Hair follicular keratinocyte (primary cell): ENCODE measurements at places on chromosomes 2 and 18. TPM values are rescaled to one million over a fixed set of nuclear protein-coding genes. Genes with fewer than 3 reads are reported as not detected.

The ACSL3 gene
- 83.6 and 89.9 TPM in 2 replicates for total RNA-seq

The PRSS56 gene
- total RNA-seq, result not detected in 2 replicates

The CROCC2 gene
- not detected in 2 replicates for total RNA-seq

The GDF7 gene
- not detected in 2 replicates for total RNA-seq

The COLEC12 gene
- 0.38 TPM in 1 of 2 replicates, not detected in the other for total RNA-seq

The GLI2 gene
- 0.39 TPM in 1 of 2 replicates, not detected in the other for total RNA-seq

The FAM161A gene
- total RNA-seq, result 0.70 and 1.6 TPM in 2 replicates

The ZSWIM2 gene
- total RNA-seq, result not detected in 2 replicates

The WIPF1 gene
- total RNA-seq, result 0.62 and 1.3 TPM in 2 replicates

The PDE1A gene
- total RNA-seq, result not detected in 2 replicates

The COL5A2 gene
- total RNA-seq, result 43.5 and 52.9 TPM in 2 replicates

The CD8B2 gene
- total RNA-seq, result not detected in 2 replicates

The SERPINB4 gene
- 1.9 TPM in 2 replicates for total RNA-seq

The CCDC102B gene
- 0.86 and 1.4 TPM in 2 replicates for total RNA-seq

The NT5DC4 gene
- total RNA-seq, result not detected in 2 replicates

The FBXO48 gene
- 0.72 and 0.78 TPM in 2 replicates for total RNA-seq

The GALNT13 gene
- total RNA-seq, result under 0.01 TPM in 1 of 2 replicates, not detected in the other

The LTBP1 gene
- total RNA-seq, result 72.8 and 83.8 TPM in 2 replicates

The PRKCE gene
- 0.76 and 1.2 TPM in 2 replicates for total RNA-seq

The ORMDL1 gene
- 33.9 and 38.0 TPM in 2 replicates for total RNA-seq

The GRP gene
- not detected in 2 replicates for total RNA-seq

The C2orf78 gene
- total RNA-seq, result not detected in 2 replicates

The BOD1L2 gene
- not detected in 2 replicates for total RNA-seq

The DSG4 gene
- total RNA-seq, result under 0.01 TPM in 1 of 2 replicates, not detected in the other

The NAT8 gene
- not detected in 2 replicates for total RNA-seq

The SEMA4F gene
- 10.3 and 11.9 TPM in 2 replicates for total RNA-seq

The ERFE gene
- total RNA-seq, result 1.1 and 2.9 TPM in 2 replicates

The MATN3 gene
- total RNA-seq, result 1.9 and 3.7 TPM in 2 replicates

The PROKR1 gene
- not detected in 2 replicates for total RNA-seq

The SEMA4C gene
- 14.0 and 14.4 TPM in 2 replicates for total RNA-seq

The NTSR2 gene
- not detected in 2 replicates for total RNA-seq

The ACP1 gene
- 79.7 and 83.0 TPM in 2 replicates for total RNA-seq

The TNFRSF11A gene
- 0.16 and 0.23 TPM in 2 replicates for total RNA-seq

The SP100 gene
- total RNA-seq, result 42.9 and 53.1 TPM in 2 replicates

The CYTIP gene
- not detected in 2 replicates for total RNA-seq

The PDE11A gene
- total RNA-seq, result not detected in 2 replicates

The CTNNA2 gene
- total RNA-seq, result not detected in 2 replicates

The BCL11A gene
- total RNA-seq, result 4.6 and 5.2 TPM in 2 replicates

The CFC1 gene
- total RNA-seq, result not detected in 2 replicates

The ANTXR1 gene
- 17.3 and 19.4 TPM in 2 replicates for total RNA-seq
